ENCODE measurements at places on chromosomes 6 and 20.

DNA sequence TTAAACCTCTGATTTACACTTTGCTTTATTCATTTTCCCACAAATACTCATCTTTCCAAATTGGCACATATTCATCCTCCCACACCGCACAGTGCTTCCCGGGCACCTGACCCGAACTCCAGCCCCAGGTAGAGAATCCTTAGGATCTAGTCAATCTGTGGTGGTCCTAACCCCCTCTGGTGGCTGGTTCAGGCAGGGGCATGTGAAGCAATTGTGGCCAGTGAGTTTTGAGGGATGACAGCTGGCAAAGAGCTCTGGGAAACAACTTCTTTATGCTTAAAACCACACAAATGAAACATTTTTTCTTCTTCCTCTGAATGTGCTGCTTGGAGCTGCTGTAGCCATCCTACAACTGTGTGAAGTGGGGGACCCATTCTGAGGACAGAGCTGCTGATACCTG lies 54.7 kb downstream of the ELOVL5 start:
- DNase-seq: peak; percentile 43

DNA sequence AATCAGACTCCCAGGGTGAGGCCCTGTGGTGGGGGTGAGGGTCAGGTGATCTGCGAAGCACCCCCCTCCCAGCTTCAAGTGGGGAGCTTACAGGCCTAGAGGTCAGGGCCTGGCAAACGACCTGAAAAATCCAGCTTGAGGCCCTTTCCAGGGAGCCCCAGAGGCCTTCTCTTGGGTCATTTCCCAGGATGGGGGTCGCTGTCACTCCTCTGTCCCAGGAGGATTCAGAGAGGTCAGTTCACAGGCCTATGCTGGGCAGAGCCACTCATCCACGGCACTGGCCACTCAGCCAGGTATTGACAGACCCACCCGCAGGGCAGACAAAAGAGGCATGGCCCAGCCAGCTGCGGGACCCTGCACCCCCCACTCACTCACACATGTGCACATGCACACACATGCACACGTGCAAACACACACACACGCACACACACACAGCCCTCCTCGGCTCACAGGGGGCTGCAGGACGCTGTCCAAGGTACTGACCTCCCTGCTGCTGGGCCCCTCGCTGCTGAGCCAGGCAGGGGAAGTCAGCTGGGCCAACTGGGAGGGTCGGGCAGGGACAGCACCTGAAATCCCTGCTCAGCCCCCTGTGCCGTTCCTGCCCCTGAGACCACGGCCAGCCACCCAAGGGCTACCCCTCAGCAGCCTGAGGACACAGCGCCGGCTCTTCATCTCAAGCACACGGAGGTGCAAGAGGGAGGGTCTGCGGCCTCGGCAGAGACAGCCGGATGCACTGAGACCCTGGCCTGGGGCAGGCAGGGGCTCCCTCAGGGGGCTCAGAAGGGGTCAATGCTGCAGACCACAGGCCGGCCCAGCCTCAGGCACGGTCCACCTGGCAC lies 113.8 kb downstream of the TAF4 start:
- DNase-seq: peak; percentile 16

DNA sequence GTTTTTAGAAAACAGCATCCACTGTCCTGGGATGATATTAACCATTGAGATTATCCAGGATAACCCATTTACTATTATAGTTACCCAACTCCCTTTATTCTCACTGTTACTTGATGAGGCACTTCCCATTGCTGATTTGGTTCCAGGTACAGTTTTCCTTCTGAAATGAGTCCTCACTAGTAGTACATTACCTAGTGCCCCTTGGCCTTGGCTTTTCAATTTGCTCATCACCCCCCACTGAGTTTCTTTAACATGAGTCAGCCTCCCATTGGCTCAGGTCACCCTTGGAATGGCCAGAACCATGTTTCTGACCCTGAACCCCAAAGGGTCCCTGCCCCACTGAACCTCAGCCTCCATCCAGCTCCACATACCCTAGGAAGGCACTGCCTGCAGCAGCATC lies 28.4 kb downstream of the MDGA1 start:
- DNase-seq: no peak

DNA sequence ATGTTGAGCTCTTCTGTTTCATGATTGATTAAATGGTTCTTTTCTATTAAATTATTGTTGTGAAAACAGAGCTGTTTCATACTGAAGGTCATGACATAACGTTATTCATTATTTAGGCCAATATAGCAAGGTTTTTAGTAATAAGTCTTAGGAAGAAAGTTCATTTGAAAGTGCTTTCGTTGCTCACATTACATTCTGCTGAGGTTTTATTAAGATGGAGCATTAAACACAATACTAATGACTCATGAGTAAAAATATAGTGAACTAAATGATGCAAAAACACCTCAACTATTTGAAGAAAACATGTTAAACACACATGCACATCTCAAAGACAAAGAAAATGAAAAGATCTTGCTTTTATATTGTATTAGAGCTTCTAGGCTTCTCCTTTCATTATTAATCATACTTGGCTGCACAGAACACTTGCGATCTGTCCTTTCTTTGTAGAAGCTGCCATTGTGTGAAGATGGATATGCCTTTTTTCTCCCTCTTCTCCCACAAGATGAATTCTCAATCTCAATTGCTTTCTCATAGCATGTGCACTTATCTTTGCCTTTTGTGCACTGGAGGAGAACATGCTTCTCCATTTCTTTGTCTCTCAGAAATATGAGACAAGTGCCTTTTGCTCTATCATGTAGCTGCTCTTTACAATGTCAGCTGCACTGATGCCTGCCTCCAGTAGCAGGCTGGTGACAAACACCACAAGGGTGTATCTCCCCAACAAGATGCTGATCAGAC lies 312.4 kb downstream of the PHF3 start:
- DNase-seq: no peak

DNA sequence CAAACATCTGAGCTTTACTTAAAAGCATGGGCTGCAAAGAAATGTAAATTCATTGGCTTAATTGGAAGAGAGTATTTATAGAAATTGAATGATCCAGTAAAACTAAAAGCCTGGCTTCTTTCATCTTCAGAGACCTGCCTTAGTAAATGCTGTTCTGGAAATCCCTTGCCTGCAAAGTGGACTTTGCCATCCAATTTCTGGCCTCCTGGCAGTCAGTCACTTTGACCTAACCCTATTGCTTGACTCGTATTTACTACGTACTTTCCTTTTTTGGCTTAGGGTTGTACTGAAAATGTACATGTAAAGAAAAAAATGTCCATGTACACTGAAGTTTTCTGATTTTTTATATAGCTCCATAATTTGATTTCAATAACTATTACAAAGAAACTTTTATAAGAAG lies 47.1 kb downstream of the E2F3 start:
- DNase-seq: no peak

- no peak for DNase-seq
Measured at GRCh38 chr6:168698923-168699322, 257.9 kb downstream of the SMOC2 start.

DNA sequence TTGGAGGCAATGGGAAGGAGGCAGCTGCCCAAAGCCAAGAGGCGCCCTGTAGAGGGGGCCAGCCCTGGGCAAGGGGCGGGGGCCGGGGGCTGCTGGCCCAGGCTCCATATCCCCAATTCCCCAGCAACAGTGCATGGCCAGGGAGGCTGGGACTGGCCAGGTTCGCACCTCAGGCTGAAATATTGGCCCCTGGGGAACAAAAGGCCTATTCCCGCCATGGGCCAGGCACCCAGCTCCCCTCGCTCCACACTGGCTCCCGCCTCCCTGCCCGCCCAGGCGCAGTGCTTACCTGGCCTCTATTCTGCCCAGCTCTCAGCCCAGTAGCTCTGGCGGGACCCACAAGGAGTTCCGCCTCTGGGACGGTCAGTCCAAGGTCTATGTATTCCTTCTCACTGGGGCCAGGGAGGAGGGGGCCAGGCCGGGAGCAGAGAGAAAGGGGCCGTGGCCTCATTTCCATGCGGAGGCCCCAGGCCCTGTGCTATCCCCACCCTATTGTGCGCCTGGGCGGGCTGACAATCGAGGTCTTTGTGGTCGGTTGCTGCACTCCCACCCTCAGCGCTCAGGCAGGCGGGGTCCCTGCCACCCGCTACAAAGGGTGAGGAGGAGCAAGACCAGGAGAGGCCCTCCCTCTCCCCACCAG lies 42.3 kb downstream of the YTHDF1 start:
- no peak for DNase-seq

- DNase-seq: no peak
Measured at GRCh38 chr6:167137081-167137480, 14.2 kb downstream of the CCR6 start.

- no peak for DNase-seq
Measured at GRCh38 chr6:90730151-90730673, 143.3 kb upstream of the MAP3K7 start.

DNA sequence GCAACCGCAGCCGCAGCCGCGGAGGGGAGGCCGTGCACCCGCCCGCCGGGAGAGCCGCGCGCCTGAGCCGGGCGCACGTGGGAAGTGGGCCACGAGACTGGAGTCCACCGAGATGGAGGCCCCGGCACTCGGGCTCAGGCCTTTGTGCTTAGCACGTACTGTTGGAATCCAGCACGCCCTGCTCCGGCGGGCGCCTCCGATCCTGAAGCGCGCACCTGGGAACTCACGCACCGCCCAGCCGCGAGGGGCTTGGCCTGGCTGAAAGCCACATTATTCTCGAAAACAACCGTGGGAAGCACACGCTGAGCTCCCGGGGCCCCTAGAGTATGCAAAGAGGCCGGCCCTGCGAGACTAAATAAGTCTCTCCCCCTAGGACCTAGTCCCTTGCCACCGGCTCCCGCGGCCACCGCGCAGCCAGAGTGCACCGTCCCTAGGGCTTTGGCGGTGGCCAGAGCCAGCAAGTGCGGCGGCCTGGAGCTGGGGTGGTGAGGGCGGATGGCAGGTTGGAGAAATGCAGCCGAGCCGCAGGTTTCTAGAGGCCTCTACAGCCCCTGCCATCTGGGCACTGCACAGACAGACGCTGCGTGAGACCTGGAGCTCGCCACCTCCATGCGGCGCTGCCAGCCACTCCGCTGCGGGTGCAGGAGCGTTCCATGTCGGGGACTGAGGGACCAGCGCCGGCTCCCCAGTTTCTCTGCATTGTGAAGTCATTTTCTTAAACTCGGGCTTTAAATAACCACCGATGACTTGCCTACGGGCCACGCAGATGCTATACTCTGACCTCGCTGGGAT lies 42.0 kb upstream of the LY86 start:
- DNase-seq: peak; percentile 19

DNA sequence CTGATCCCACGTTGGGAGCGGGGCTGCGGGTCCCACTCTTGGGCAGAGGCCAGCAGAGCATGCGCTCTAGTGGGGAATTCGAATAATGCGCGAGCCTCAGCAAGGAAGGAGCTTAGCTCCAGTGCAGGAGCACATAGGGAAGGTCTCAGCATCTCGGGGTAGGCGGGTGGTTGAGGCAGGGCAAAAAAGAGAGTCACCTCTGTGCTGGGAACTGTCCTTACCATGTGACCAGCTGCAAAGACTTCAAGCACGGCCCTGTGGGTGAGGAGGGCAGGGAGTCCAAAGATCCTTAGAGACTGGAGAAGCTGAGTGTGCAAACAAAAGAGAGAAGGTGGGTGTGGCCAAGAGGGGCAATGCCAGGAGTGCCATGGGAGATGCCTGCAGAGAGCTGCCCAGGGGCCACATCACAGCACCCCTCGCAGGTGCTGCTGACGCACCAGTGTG lies 79.2 kb upstream of the CD93 start:
- DNase-seq: no peak

DNA sequence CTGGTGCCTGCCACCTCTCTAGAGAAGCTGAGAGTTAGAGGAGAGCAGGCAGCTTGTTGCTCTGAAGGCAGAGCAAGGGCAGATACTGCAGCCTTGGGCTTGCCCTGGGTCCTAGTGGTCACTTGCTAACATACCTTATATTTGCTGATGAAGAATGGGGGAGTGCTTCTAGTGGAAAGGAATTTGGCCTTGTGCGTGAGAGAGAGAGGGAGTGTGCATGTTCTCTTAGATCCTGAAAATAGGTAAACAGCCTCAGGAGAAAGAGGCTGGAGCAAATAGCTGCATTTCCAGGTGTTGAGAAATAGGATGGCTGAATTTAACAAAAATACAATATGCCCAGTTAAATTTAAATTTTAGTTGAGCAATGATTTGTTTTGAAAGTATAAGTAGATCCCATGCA lies 724.5 kb upstream of the FLRT3 start:
- no peak for DNase-seq

DNA sequence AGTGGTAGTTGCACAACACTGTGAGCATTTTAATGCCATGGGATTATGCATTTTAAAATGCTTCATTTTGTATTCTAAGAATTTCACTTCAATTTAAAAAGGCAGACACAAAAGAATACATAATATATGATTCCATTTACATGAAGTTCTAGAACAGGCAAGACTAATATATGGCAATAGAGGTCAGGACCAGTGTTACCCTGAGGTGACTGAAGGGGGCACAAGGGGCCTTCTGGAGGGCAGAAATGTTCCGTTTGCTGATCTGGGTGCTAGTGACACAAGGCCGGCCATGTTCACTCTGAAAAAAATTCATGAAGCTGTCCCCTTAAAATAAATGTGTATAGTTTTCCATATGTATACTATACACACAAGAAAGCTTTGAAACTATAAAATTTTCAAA lies 28.5 kb downstream of the TASP1 start:
- peak; percentile 30 for DNase-seq
